ENCODE measurements at places on chromosomes 16 and 17.

DNA sequence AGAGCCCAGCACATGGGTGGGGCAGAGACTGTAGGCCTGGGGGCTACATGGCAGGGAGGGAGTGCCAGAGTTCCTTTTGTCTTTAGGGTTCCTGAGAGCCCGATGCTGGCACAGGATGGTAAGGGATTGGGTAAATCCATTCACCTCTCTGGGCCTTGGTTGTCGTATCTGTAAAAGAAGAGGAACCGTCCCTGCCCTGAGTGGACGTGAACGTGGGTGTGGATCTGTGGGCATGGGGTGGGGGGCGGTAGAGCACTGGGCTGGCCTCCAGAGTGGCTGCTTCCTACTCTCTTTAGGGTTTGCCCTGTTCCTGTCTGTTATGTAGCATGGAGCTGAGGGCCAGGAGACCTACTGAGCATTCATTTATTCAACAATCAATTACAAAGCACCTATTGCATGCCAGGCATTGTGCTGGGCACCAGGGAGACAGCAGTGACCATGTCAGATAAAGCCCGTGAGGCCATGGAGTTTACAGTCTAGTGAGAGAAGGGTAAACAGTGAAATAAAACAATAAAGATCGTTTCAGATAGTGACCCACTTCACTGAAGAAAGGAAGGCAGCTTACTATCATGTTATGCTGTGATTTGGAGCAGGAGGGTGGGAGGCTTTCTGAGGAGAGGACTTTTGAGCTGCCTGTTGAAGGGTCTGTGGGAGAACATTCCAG, 13.1 kb upstream of the TCAP start:
- DNase-seq: no peak

DNA sequence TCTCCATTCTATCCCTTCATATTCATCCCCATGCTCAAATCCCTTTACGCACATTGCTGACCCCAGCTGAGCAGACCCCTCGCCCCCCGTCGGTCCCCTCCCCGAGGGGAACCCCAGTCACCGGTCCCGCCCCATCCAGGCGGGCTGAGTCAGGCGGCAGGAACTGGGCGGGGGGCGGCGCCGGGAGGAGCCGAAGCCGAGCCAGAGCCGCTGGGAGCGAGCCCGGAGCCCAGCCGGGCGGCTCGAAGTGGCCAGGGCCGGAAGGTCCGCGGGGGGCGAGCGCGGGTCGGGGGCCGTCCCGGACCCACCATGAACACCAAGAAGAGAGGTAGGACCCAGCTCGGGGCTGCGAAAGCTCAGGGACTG, 8.6 kb downstream of the RIPOR1 start:
- DNase-seq: no peak

DNA sequence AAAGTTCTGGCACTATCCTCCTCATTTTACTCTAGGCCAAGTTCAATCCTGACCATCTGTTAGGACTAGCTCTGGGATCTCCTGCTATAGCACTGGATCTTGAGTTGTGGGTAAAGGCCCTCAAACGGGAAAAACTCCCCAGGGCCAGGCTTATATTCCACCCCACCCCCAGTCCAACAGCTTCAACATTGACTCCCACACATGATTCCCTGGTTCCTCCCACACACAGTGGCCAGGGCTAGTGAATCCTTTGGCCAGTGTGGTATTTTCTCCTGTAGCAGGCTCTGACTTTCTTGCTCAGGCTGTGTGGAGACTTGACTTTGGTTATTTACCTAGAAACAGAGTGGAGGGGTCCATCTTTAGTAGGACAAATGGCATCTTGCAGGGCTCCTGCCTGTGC, 10.3 kb upstream of the AKAP10 start:
- DNase-seq: no peak

DNA sequence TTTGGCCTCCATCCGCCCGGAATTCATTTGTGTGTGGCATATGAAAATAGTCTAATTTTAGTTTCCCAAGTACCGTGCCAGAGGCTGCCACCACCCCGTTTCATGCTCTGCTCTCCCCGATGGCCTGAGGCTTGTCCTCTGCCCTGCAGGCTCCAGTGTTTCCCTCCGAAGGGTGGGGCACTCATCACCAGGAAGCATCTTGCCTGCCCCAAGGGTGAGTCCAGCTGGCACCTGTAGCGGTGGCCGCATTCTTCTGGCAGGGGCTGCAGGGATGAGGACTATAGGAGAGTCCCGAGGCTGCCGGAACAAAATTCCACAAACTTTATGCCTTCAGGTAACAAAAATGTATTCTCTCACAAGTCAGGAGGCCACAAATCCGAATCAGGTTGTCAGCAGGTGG, 23.1 kb upstream of the CMIP start:
- DNase-seq: no peak

- DNase-seq: no peak
Measured at GRCh38 chr17:75777296-75777922, 7.2 kb upstream of the UNK start.

- no peak for DNase-seq
Measured at GRCh38 chr16:88539652-88540345, 30.4 kb upstream of the ZC3H18 start.

GRCh38 chr17:8482546-8482945, 46.9 kb downstream of the NDEL1 start:
- no peak for DNase-seq

DNA sequence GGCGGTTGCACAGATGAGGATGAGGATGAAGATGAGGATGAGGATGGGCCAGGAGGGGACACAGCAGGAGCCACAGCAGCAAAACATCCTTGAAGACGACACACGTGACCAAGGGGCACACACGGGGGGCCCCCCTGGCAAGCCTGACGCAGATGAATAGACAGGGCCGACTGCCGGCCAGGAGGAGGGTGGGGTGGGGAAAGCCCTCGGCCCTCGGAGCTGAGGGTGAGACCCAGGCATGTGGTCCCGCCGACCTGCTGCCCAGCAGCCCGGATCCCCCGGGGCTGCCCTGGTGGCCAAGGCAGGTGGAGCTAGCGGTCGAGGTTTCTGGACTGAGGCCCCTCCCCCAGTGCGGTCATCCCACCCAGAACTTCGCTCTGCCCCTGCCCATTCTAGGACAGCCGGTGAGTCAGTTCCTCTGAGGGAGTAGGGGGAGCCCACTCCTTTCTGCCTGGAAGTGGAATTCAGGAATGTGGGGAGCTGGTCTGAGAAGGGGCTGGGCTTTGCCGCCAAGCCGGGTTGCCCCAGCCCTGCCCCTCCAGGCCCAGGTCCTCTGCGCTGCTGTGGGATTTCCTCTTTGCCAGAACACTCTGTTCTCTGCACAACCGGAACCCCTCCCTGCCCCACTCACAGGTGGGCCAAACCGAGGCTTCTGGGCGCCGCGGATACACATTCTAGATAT, 9.9 kb downstream of the CYGB start:
- DNase-seq: no peak

GRCh38 chr17:36546418-36547093, 1.8 kb downstream of the GGNBP2 start:
- no peak for DNase-seq

DNA sequence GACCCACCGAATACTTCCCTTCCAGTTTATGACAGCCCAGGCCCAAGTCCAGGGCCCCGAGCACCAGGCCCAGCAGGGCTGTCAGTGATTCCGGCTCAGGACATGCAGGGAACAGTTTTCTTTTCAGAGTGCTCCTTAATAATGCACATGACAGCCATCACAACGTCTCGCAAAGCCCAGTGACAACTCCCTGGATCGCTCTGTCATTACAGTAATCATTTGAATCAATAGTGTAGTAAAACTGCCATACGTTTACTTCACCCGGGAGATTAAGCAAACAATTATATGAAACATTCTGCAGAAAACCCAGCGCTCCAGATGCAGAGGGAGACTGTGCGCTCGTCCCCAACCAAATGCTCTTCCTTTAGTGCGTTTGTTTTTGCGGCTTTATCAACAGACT, 162.6 kb upstream of the CDH13 start:
- DNase-seq: no peak

DNA sequence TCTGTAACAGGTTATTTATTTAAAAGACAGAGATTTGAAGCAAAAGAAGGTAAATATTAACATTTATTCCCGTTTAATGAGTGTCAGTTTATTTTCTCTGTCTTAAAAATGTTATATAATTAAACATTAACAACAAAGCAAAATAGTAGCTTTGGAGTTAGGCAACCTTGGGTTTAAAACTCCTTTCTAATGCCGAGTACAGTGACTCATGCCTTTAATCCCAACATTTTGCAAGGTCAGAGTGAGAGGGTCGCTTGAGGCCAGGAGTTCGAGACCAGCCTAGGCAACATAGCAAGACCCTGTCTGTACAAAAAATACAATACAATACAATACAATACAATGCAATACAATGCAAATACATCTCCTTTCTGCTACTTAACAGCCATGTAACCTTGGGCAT, 128.7 kb downstream of the CHD9 start:
- no peak for DNase-seq

DNA sequence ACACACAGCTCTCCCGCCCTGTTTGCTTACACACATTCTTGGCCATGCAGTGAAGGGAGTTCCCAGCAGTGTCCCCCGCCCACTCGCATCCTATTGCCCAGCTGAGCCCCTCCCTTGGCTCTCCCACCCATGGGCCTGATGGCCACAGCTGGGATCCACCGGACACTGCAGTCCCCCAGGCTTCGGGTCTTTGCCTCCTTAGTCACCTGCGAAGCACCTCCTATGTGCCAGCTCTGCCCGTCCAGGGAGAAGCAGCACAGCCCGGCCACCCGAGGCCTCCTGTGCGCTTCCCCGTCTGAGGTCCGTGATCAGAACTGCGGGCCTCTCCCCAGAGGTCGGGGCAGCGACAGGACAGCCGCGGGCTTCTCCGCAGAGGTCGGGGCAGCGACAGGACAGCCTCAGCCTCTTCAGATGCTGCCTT, 136.9 kb downstream of the BANP start:
- DNase-seq: no peak

- DNase-seq: no peak
Measured at GRCh38 chr17:41959336-41960095, 7.1 kb upstream of the CNP start.

- no peak for DNase-seq
Measured at GRCh38 chr16:10992797-10993196, 48.4 kb downstream of the CLEC16A start.

DNA sequence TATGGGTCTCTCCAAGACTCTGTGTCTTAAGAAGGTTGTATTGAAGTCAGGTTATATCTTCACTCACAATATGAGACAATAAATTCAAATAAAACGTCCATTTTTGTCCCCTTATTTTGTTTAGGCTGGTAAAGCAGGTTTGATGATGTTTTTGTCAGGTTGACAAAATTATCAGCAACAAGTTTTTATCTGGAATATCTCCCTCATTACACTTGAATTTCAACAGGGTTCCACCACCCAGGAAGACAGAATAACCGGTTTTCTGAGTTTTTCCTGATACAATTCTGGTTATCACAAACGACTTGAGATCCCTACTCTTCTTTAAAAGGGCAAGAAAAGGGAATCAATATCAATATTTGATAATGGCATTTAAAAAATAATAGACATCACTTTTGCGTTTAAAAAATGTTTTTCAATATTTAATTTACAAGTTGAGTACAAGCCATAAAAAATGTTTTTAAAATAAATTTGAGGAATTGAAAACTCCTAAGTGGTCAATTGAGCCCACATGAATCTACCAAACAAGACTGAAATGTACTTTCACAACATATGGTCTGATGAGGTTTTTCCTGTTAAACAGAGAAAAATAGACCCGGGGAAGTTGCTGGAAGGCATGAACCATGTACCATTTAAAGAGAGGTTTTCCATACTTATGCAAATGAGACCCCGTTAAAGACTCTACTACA, 1.4 kb upstream of the ATP6V0A1 start:
- no peak for DNase-seq

DNA sequence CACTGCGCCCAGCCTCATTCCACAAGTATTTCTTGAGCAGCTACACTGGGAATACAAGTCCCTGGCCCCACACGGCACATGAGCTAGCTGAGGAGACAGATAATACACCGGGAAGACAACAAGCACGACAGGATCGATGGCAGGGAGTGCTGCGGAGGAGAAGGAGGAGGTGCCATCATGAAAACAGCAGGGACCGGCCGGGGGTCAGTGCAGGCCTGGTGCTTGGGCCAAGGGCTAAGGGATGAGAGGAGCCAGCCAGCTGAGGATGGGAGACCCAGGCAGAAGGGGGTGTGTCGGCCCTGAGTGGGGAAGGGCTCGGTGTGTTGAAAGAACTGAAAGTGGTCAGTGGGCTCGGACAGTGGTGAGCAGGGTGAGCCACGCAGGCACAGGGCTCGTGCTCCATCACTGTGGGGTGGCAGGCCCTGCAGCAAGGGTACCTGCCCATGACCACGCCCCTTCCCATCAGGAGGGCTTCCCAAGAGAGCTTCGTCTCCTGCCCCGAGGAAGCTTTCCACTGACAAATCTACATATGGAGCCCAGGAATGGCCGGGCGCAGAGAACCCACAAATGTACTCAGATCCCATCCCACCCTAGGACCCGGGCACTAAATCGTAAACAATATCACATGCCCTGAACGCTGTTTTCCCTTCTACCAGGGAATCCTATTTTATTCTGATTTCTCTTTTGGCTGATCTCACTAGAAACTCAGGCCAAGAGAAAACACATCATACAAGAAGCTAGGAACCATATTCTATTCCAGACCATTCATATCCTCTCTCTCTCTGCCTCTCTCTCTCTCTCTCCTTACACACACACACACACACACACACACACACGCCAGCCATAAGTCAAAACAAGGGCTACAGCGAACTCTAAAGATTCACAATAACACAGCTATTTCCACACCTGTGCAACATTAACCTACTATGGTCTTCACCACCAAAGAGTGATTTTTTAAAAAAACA, 50.7 kb upstream of the TNRC6C start:
- no peak for DNase-seq

GRCh38 chr17:55451203-55451641, 29.6 kb upstream of the MMD start:
- DNase-seq: no peak

- no peak for DNase-seq
Measured at GRCh38 chr17:10727192-10727591, 2.6 kb downstream of the TMEM220 start.

GRCh38 chr17:74156878-74157277, 46.6 kb upstream of the RPL38 start:
- DNase-seq: no peak

- no peak for DNase-seq
Measured at GRCh38 chr17:3982541-3983017, 18.3 kb upstream of the ATP2A3 start.

GRCh38 chr16:22225060-22225459, 19.0 kb downstream of the EEF2K start:
- no peak for DNase-seq

DNA sequence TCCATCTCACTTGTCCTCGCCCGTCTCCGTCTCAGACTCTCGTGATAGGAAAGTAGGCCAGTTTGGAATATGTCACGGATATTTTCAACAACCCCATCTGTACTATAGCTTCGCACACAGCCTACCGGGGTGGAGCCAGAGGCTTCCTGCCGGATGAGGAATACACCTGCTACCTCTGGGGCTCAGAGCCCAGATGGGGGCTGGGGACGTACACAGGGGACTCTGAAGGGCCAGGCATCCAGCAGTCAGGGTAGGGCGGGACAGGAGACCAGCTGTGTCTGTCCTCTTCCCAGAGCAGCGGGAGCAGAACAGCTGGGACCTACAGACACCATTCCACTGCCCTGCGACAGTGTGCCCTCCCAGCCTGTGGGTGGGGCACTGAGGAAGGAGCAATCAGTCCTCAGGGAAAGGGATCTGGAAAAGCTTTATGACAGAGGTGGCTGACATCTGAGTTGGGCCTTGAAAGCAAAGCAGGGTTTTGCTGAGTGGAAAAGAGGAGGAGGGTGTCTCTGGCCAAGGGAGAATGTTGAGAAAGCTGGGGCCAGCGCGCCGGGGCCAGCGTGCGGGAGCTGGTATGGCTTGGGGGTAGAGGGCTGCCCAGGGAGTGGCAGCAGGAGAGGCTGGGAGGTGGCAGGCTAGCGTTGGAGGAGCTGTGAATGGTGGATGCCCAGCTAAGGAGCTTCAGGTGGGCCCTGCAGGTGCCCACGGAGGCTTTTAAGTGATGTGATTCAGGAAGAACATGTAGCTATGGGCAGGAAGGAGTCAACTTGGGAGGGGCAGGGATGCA, 11.5 kb upstream of the SRCIN1 start:
- DNase-seq: no peak
